Lower lobe of right lung (tissue), 2 donors: ENCODE measurements at places on chromosomes 3 and 15. TPM values are rescaled to one million over a fixed set of nuclear protein-coding genes. Genes with fewer than 3 reads are reported as not detected.
A peak's percentile ranks its signal among the peaks of the same experiment; 100 is the strongest.

DNA sequence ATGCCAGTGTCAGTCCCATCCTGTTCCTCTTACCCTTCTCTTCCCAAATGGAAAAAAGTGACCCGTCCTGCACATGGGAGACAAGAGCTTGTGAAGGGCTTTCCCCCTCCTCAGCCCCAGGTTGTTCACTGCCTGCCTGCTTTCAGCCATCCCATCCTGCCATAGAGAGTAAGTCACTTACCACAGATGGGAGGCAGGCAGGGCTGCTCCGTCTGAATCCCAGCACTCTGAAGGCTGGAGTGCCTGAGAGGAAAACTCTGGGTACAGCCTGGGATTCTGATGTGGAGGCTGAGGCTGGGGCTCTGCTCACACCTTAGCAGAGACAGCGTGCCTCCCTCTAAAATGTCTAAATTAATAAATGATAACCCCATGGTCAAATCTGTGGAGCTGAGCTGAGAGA is 14.8 kb downstream of the CPNE4 start:
- no peaks in the 10 kb centered on the region for H3K4me1 ChIP-seq
- DNase-seq, result no peak
- H3K27ac ChIP-seq, result no peak overlapping the region
- no peak overlapping the region for H3K4me3 ChIP-seq
- no peaks in the 10 kb centered on the region for H3K36me3 ChIP-seq

DNA sequence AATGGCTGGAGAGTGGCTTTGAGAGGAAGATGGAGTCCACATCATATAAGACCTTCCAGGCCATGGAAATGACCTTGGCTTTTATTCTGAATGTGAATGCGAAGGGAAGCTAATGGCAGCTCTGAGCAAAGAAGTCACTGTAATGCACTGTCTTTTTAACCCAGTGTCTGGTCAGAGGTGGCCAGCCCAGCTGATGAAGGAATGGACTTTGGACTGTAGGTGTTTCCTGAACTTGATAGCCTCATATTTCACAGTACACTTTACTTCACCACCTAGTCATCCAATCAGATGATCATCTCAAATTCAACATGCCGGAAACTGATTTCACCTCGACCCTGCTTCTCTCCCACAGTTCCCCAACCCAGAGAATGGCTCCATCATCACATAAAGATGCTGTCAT is 33.4 kb downstream of the DCLK3 start:
- H3K27me3 ChIP-seq, result no peaks in the 10 kb centered on the region
- no peak for DNase-seq
- no peaks in the 10 kb centered on the region for H3K4me1 ChIP-seq
- no peak overlapping the region for H3K27ac ChIP-seq
- H3K36me3 ChIP-seq, result no peaks in the 10 kb centered on the region

GRCh38 chr15:38517312-38517975 is 47.2 kb downstream of the RASGRP1 start:
- no peak overlapping the region for H3K4me3 ChIP-seq
- DNase-seq, result no peak
- no peak overlapping the region for H3K27ac ChIP-seq

- H3K27ac ChIP-seq, result peak overlapping the region; percentile 83
- no peak for DNase-seq
- no peaks in the 10 kb centered on the region for H3K27me3 ChIP-seq
These were observed 2.0 kb downstream of the ANKRD28 start for GRCh38 chr3:15795651-15796308.

- H3K36me3 ChIP-seq, result no peaks in the 10 kb centered on the region
- no peak overlapping the region for H3K4me3 ChIP-seq
- H3K4me1 ChIP-seq, result peaks cover 8% of the 10 kb centered on the region
- H3K27ac ChIP-seq, result no peak overlapping the region
- no peak for DNase-seq
These were observed 108.3 kb downstream of the SEMA5B start for GRCh38 chr3:122919291-122919610.

DNA sequence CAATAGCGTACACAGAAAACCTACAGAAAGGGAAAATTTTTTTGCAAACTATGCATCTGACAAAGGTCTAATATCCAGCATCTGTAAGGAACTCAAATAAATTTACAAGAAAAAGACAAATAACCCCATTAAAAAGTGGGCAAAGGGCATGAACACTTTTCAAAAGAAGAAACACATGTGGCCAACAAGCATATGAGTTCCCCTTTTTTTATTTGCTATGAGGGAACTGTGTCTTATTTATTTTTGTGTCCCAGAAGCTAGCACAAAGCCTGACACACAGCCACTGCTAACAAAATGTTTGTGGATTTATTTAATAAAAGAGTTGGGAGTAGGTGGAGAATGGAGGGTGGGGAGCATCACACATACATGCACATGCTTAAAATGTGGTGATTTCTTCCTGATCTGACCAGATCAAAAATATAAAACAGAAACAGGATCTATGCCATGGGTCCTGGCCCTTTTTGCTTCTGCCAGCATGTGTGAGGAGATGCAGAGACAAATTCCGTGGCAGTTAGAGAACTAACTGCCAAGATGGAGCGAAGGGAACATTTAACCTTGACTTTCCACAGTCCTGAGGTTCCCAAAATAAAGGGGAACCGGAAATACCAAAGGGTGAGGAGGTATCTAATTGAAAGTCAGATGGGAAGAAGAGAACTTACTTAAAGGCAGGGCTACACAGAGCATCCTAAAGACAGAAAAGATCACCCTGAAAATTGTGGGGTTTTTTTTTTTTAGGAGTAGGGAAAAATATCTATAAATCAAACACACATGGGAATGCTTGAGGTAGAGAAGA is at the start of gene TMEM202:
TSS of gene TMEM202 (plus strand) at position 510 of the 793 bp plus-strand sequence. CDS start at position 532, 22 bp downstream.
- no peaks in the 10 kb centered on the region for H3K36me3 ChIP-seq
- H3K4me1 ChIP-seq, result no peaks in the 10 kb centered on the region
- no peak for DNase-seq
- H3K27ac ChIP-seq, result no peak within 1 kb of the TSS

- no peak overlapping the region for H3K4me3 ChIP-seq
- H3K27ac ChIP-seq, result no peak overlapping the region
- no peaks in the 10 kb centered on the region for H3K27me3 ChIP-seq
- no peaks in the 10 kb centered on the region for H3K4me1 ChIP-seq
These were observed 8.8 kb downstream of the RAD54L2 start for GRCh38 chr3:51547274-51547673.

DNA sequence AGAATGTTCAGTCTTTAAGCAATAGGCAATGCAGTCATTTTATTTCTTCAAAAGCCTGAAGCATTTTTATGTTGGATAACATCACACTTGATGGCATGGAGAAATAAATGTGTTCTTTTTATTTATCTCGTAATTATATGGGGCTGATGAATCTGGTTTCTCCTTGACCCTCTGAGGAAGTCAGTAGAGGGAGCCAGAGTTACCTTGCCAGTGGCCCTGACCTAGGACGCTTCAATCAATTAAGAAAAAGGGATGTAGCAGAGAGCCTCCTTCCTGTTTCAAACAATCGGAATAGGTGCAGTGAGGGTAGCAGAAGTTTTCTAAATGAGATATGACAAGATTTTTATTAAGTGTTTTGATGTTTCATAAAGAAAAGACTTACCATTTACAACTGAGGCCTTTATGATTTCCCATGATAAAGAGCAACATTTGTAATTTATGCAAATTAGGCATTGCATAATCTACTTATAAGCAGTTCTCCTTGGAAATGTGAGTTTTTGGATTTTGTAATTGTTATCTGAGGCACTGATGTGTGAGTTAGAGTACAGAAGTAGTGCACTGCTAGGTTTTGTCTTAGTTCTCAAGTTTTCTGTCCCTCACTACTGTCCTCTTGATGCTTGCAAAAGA is 129.1 kb downstream of the RAP2B start:
- H3K4me3 ChIP-seq, result no peak overlapping the region
- no peaks in the 10 kb centered on the region for H3K36me3 ChIP-seq
- no peak for DNase-seq
- H3K27ac ChIP-seq, result no peak overlapping the region
- H3K4me1 ChIP-seq, result peaks cover 5% of the 10 kb centered on the region

GRCh38 chr15:32774022-32774421 is 56.2 kb downstream of the GREM1 start:
- H3K36me3 ChIP-seq, result peaks cover 25% of the 10 kb centered on the region
- no peaks in the 10 kb centered on the region for H3K4me1 ChIP-seq
- H3K4me3 ChIP-seq, result no peak overlapping the region
- H3K27me3 ChIP-seq, result no peaks in the 10 kb centered on the region

DNA sequence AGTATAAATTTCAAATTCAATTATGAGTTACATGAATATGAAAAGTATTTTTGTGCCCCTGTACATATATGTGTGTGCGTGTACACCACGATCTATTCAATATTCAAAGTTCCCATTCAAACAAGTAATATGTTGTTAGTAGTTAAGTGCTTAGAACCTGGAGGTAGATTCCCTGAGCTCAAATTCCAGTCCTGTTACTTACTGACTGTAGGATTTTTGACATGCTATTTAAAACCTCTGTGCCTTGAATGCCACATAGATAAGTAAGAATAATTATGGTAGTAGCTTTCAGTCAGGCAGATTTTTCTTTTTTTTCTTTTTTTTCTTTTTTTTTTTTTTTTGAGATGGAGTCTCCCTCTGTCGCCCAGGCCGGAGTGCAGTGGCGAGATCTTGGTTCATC is 53.3 kb upstream of the CMSS1 start:
- no peaks in the 10 kb centered on the region for H3K27me3 ChIP-seq
- H3K36me3 ChIP-seq, result no peaks in the 10 kb centered on the region
- no peak for DNase-seq
- H3K4me3 ChIP-seq, result no peak overlapping the region
- no peak overlapping the region for H3K27ac ChIP-seq

- H3K4me1 ChIP-seq, result peaks cover 55% of the 10 kb centered on the region
- H3K4me3 ChIP-seq, result peak overlapping the region; percentile 2
- no peaks in the 10 kb centered on the region for H3K27me3 ChIP-seq
- H3K27ac ChIP-seq, result peak overlapping the region; percentile 59
These were observed 134.3 kb downstream of the VGLL4 start for GRCh38 chr3:11509173-11510000.

DNA sequence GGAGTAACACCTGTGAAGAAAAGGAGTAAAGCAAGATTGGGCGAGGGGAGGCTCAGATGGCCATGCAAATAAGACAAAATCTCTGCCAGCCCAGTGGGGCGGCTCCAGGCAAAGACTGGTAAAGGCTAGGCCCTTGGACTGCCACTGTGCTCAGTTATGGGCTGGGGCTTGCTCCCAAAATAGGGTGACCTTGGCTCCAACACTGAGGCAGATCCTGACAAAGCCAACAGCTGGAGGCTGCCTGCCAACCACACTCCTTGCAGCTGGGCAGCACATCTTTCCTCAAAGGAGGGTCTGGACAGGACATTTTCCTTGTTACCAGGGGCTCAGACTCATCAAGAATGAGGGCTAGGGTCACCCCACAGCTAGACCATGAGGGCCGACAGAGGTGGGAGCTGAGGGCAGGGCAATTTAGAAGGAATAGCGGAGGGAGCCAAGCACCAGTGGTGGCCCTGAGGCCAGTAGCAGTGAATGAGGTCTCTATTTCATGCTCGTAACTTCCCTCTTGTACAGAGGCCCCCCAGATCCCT is 86.1 kb downstream of the CHRD start:
- H3K4me1 ChIP-seq, result peaks cover 5% of the 10 kb centered on the region
- peaks cover 10% of the 10 kb centered on the region for H3K27me3 ChIP-seq
- no peak overlapping the region for H3K4me3 ChIP-seq
- H3K27ac ChIP-seq, result no peak overlapping the region
- DNase-seq, result no peak

GRCh38 chr3:7038394-7038793 is 177.5 kb downstream of the GRM7 start:
- no peaks in the 10 kb centered on the region for H3K27me3 ChIP-seq
- no peak overlapping the region for H3K27ac ChIP-seq
- H3K36me3 ChIP-seq, result no peaks in the 10 kb centered on the region

- no peak for DNase-seq
- no peak overlapping the region for H3K4me3 ChIP-seq
- no peaks in the 10 kb centered on the region for H3K36me3 ChIP-seq
- no peaks in the 10 kb centered on the region for H3K4me1 ChIP-seq
These were observed 88.8 kb downstream of the CACNA1D start for GRCh38 chr3:53583161-53583690.

GRCh38 chr15:65660927-65661326 is 39.2 kb downstream of the SLC24A1 start:
- no peaks in the 10 kb centered on the region for H3K27me3 ChIP-seq
- peaks cover 99% of the 10 kb centered on the region for H3K36me3 ChIP-seq
- no peak overlapping the region for H3K4me3 ChIP-seq
- no peak for DNase-seq
- H3K27ac ChIP-seq, result no peak overlapping the region
- H3K4me1 ChIP-seq, result no peaks in the 10 kb centered on the region

DNA sequence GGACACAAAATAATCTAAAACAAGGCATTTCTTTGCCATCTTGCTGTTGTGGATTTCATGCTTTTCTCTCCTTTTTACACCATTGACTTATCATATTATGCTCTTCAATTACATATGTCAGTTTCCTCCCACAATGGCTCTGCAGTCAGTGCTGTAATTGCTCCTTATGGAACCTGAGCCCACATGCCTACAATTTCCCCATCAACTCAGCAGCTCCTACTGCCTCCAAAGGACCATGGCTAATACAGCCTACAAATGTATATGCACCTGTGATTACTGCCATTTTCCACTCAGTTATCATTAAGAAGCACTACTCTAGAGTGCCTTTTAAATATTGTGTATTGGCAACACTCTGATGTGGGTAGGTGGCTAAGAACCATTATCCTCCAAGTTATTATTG is 30.8 kb downstream of the RTP4 start:
- no peak for DNase-seq
- H3K27ac ChIP-seq, result no peak overlapping the region
- no peak overlapping the region for H3K4me3 ChIP-seq
- H3K36me3 ChIP-seq, result no peaks in the 10 kb centered on the region
- no peaks in the 10 kb centered on the region for H3K27me3 ChIP-seq

- no peaks in the 10 kb centered on the region for H3K4me1 ChIP-seq
- H3K27ac ChIP-seq, result no peak overlapping the region
- no peaks in the 10 kb centered on the region for H3K27me3 ChIP-seq
- no peaks in the 10 kb centered on the region for H3K36me3 ChIP-seq
- no peak overlapping the region for H3K4me3 ChIP-seq
These were observed 112.9 kb downstream of the CORO2B start for GRCh38 chr15:68691705-68692104.

The ONECUT1 gene
- total RNA-seq, result not detected

The GNL3 gene
- 35.2 TPM for total RNA-seq

The SAMMSON gene
- total RNA-seq, result not detected

The ARPIN gene
- total RNA-seq, result 30.9 TPM

The APPL1 gene
- 45.5 TPM for total RNA-seq

The SPATA12 gene
- 0.15 TPM for total RNA-seq

The ISG20 gene
- 32.0 TPM for total RNA-seq
